T-cell (primary cell): ENCODE measurements at places on chromosomes 3 and 15. TPM values are rescaled to one million over a fixed set of nuclear protein-coding genes. Genes with fewer than 3 reads are reported as not detected.

GRCh38 chr3:171283183-171283847, 176.9 kb downstream of the TNIK start:
- H3K4me1 ChIP-seq = peaks cover 9% of the 10 kb centered on the region
- H3K4me3 ChIP-seq = no peak overlapping the region
- no peak overlapping the region for H3K27ac ChIP-seq
- H3K36me3 ChIP-seq = no peaks in the 10 kb centered on the region

DNA sequence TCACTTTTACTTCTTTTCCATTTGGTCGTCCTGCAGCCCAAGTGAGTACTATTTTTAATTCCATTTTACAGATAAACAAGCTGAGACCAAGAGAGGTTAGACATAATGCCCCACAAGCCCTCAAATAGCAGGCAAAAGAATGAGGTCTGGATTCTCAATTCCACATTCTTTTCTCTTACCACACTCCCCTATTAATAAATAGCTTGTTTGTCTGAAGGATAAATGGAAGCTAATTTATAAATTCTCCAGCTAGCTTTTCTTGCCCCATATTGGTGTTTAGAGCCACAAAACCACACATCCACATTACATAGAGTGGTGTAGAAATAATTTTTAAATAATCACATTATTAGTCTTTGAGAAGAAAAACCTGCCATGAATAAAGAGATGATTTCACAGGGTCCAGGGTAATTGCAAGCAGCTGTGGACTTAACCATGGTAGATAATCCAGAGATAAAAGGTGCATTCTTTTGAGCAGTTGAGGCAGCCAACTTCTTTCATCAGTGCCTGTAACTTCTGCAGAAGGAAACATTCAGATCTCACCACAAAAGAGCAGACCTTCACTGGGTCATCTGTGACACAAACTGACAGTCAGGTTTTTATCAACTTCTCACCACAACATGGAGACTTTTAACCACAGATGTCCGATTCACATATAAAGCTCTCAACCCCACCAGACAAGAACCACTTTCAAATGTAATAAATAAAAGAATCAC, 313.4 kb upstream of the STT3B start:
- H3K36me3 ChIP-seq = no peaks in the 10 kb centered on the region
- no peak for DNase-seq
- no peak overlapping the region for H3K27ac ChIP-seq
- no peak overlapping the region for H3K4me3 ChIP-seq
- H3K27me3 ChIP-seq = no peaks in the 10 kb centered on the region
- peaks cover 35% of the 10 kb centered on the region for H3K4me1 ChIP-seq

DNA sequence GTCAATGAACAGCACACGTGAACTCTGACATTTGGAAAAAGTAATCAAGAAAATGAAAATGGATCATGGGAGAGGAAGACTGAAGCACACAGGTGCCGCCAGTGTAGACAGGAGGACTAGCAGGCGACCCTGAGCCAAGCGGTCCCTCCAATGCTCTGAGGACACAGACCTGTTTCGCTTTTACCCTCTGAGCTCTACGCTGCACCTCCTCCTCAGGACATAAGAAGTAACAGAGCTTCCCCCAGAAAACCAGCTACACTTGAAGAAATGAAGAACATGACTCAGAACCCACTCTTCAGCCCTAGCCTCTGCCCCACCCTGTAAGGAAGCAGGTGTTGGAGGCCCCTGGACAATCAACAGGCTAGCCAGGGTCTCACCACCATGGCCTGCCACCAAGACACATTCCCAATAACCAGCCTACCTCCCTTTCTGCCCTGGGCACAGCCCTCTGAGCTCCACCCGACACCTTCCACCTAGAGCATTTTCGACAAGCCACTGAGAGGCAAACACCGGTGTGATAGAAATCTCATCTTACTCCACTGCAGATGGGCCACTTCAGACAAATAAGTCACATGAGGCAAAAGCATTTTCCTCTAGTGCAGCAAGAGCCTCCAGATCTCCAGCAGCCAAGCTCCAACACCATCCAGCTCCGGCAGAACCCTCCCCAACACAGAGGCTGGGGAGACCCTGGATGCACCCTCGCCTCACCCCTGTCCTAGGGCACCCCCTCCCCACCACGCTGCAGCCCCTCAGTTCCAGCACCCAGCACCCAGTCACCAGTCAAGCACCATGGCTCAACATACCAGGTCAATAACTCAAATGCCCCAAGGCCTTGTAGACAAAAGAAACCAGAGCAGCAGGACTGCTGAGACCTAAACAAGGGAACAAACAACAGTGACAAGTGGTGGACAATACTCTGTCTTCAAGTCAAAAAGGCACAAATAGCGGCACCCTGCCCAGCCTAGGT, 11.4 kb downstream of the FAM174B start:
- H3K4me1 ChIP-seq = no peaks in the 10 kb centered on the region
- H3K36me3 ChIP-seq = no peaks in the 10 kb centered on the region
- no peaks in the 10 kb centered on the region for H3K27me3 ChIP-seq
- DNase-seq = no peak

ZNF717 gene
- total RNA-seq = 12.5 TPM
